Heart right ventricle (tissue), 16 donors: ENCODE measurements at places on chromosomes 5 and 9.

GRCh38 chr9:94622087-94622800 lies 17.1 kb downstream of the FBP1 start:
- no peak for DNase-seq

DNA sequence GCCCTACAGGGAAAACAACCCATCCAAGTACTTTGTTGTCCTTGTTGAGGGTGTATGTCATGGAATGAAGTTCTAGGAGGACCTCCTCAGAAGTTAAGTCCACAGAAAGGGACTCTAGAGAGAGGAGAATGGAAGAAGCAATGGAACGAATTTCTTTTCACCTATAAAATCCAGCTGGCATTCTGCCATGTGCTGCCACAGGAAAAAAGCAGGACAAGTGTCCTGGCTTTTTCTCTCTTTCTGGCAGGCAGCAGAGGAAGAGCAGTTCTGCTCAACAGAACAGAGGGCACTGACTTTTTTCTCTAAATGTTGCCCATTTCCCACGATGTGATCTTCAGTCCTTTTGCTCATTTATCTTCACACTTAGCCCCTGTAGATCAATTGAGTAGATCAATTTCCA lies 240.8 kb downstream of the MCTP1 start:
- DNase-seq: no peak

- DNase-seq: peak; percentile 23
These were observed 4.0 kb downstream of the KLF4 start for GRCh38 chr9:107485458-107486043.

- no peak for DNase-seq
These were observed 40.3 kb upstream of the TNFAIP8 start for GRCh38 chr5:119315516-119315949.

DNA sequence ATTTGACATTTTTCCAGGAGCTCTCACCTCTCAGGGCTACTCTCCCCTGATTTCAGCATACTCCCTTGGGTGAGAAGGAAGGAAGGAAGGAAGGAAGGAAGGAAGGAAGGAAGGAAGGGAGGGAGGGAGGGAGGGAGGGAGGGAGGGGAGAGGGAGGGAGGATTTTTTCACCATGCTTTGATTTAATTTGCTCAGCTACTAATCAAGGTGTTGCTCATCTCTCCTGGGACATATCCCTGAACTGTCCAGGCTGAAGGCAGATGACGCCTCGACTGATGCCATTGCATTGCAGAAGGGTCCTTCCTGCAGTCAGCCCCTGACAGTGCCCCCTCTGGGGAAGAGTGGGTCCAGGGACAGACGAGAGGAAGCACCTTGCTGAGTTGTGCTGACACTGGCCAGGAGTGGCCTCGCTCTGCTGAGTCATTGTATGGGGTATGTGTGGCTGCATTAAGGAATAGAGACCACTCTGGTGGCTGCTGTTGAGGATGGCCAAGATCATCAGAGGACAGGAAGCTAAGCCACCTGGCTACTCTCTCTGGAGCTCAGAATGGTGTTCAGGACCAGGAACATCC lies 43.6 kb upstream of the CRB2 start:
- no peak for DNase-seq

- no peak for DNase-seq
These were observed 84.5 kb upstream of the RPS23 start for GRCh38 chr5:82362636-82363035.

- DNase-seq: no peak
These were observed 141.9 kb upstream of the RASA1 start for GRCh38 chr5:87125766-87126165.
